ENCODE measurements at places on chromosomes 6 and 20.

- H3K4me3 ChIP-seq: no peak overlapping the region
- no peak for DNase-seq
- no peaks in the 10 kb centered on the region for H3K27me3 ChIP-seq
- H3K4me1 ChIP-seq: peaks cover 5% of the 10 kb centered on the region
Observed at GRCh38 chr6:167703347-167703746, 123.4 kb upstream of the AFDN start.

- no peak overlapping the region for H3K27ac ChIP-seq
- H3K4me1 ChIP-seq: no peaks in the 10 kb centered on the region
- H3K36me3 ChIP-seq: no peaks in the 10 kb centered on the region
Observed at GRCh38 chr20:1287306-1287705, 21.2 kb downstream of the SNPH start.

DNA sequence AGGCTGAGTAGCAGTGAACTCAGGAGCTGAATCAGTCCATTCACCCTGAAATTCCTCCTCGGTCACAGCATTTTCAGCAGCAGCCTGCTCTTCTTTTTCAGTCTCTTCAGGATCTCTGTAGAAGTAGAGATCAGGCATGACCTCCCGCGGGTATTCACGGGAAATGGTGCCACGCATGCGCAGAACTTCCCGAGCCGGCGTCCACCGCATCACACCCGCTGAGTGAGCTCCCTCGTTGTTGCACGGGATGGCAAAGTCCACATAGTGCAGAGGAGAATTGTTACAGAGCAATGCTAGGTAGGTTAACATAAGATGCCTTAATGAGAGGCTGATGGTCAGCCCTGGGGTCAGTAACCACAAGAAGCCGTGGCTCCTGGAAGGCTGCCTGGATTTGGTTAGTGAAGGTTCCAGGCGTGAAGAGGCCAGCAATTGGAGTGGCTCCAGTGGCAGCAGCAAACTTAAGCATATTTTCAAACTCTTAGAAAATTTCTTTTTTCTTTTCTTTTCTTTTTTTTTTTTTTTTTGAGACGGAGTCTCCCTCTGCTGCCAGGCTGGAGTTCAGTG, 113.5 kb upstream of the HDAC2 start:
- DNase-seq: no peak
- H3K4me1 ChIP-seq: no peaks in the 10 kb centered on the region
- no peak overlapping the region for H3K4me3 ChIP-seq
- no peaks in the 10 kb centered on the region for H3K36me3 ChIP-seq

- H3K36me3 ChIP-seq: no peaks in the 10 kb centered on the region
- H3K4me3 ChIP-seq: no peak overlapping the region
- H3K27me3 ChIP-seq: no peaks in the 10 kb centered on the region
- H3K4me1 ChIP-seq: no peaks in the 10 kb centered on the region
- no peak for DNase-seq
- H3K27ac ChIP-seq: no peak overlapping the region
Observed at GRCh38 chr6:137166247-137167098, 7.0 kb downstream of the IL22RA2 start.

GRCh38 chr20:25565578-25566157, 19.7 kb downstream of the NINL start:
- no peak for DNase-seq
- no peak overlapping the region for H3K27ac ChIP-seq
- H3K4me3 ChIP-seq: no peak overlapping the region
- peaks cover 3% of the 10 kb centered on the region for H3K4me1 ChIP-seq
- no peaks in the 10 kb centered on the region for H3K27me3 ChIP-seq

DNA sequence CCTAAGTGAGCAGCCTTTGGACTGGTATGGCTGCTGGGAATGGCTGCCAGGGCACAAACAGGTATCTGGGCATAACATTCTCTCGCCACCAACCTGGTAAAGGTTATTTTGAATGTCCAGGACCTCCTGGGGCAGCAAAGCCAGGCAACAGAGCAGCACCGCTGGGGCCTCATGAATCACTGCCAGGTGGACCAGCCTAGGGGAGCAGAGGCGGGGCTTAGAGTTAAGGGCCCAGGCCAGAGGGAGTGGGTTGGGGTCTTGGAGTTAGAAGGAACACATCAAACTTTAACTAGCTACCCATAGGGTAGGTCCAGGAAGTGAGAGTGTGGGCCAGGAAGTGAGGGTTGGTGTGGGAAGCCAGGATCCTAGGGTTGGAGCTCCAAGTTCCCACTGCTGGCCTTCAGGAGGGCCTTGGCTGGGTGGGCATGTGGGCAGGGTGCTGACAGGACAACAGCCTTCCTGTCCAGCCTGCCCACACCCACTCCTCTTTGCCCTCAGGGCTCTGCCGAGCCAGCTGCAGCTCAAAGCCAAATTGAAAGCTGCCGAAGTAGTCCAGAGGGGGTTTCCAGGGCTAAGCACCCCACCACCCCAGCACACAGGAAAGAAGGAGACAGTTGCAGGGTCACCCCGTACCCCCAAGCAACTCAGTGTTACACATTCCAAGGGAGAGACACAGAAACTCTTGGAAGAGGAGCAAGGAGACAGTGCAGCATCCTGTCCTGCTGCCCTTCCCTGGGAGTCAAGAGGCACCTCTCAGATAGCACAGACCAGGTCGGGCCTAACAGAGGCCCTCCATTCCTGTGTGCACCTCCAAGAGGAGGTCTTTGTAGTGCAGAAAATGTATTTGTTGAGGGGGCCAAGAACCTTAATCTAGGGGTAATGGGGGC, 2.6 kb downstream of the NFKBIE start:
- H3K27me3 ChIP-seq: no peaks in the 10 kb centered on the region
- peaks cover 11% of the 10 kb centered on the region for H3K4me1 ChIP-seq
- H3K4me3 ChIP-seq: no peak overlapping the region
- H3K27ac ChIP-seq: no peak overlapping the region

- H3K4me3 ChIP-seq: no peak overlapping the region
- H3K4me1 ChIP-seq: no peaks in the 10 kb centered on the region
Observed at GRCh38 chr20:1436263-1436662, 30.4 kb downstream of the NSFL1C start.

DNA sequence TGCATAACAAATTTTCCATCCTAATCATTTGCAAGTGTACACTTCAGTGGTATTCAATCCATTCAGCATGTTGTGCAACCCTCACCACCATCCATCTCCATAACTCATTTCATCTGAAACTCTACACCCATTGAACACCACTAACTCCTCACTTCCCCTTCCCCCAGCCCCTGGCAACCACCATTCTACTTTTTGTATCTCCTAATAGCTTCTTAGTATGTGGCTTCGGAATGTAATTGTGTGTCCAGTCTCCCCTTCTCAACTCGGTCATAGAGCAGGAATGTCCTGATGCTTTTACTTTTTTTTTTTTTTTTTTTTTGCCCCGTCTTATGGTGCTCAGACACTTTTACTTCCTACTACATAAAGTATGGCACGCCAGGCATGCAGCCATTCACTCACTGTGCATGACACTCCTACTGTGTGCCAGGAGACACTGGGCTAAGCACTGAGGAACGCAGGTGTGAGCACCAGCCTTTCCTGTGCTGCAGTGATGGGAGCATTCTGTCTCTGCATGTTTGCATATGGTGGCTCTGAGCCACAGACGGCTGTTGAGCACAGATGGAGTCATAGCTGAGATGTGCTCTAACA, 15.3 kb downstream of the HCK start:
- no peaks in the 10 kb centered on the region for H3K4me1 ChIP-seq
- H3K4me3 ChIP-seq: no peak overlapping the region
- H3K27ac ChIP-seq: no peak overlapping the region
- no peaks in the 10 kb centered on the region for H3K36me3 ChIP-seq

- DNase-seq: no peak
- peaks cover 2% of the 10 kb centered on the region for H3K4me1 ChIP-seq
- no peak overlapping the region for H3K27ac ChIP-seq
- no peaks in the 10 kb centered on the region for H3K36me3 ChIP-seq
Observed at GRCh38 chr6:155195903-155196302, 67.9 kb upstream of the CLDN20 start.

GRCh38 chr6:16824845-16825685, 63.8 kb upstream of the ATXN1 start:
- H3K27me3 ChIP-seq: no peaks in the 10 kb centered on the region
- H3K4me3 ChIP-seq: no peak overlapping the region
- no peaks in the 10 kb centered on the region for H3K4me1 ChIP-seq
- no peak for DNase-seq

DNA sequence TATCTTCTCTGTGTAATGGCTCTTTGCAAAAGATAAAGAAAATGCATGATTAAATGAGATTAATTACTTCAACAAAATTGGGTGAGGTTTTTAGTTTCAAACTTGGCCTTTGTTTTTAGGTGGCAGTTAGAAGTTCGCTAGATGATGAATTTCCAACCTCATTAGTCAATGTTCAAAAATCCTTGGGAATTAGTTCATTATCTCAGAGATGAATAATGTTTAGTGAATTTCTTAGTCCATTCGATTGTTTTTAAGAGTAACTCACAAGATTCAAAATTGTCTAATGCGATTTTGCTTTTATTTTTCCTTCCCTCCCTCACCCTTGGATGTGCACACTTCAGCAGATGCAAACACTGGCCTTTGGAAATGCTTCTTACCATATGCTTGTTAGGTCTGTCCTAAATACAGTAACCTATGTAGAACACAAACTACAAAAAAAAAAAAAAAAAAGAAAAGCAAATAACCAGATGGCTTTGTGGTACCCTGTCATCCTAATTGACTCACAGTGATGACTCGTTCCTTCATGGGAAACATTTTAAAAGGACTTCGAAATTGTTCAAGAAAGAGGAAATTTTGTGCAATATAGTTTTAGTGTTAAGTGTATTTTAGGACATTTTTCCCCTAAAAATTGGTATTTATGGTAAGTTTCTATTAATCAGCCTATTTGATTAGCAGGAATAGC, 66.7 kb downstream of the FAM229B start:
- no peak for DNase-seq
- peaks cover under 1% of the 10 kb centered on the region for H3K4me1 ChIP-seq
- H3K36me3 ChIP-seq: no peaks in the 10 kb centered on the region
- H3K27ac ChIP-seq: no peak overlapping the region
- H3K27me3 ChIP-seq: no peaks in the 10 kb centered on the region
- H3K4me3 ChIP-seq: no peak overlapping the region

GRCh38 chr6:87762116-87762515, 60.1 kb upstream of the AKIRIN2 start:
- no peak overlapping the region for H3K27ac ChIP-seq
- H3K4me1 ChIP-seq: peaks cover 3% of the 10 kb centered on the region
- no peaks in the 10 kb centered on the region for H3K36me3 ChIP-seq
- H3K4me3 ChIP-seq: no peak overlapping the region

DNA sequence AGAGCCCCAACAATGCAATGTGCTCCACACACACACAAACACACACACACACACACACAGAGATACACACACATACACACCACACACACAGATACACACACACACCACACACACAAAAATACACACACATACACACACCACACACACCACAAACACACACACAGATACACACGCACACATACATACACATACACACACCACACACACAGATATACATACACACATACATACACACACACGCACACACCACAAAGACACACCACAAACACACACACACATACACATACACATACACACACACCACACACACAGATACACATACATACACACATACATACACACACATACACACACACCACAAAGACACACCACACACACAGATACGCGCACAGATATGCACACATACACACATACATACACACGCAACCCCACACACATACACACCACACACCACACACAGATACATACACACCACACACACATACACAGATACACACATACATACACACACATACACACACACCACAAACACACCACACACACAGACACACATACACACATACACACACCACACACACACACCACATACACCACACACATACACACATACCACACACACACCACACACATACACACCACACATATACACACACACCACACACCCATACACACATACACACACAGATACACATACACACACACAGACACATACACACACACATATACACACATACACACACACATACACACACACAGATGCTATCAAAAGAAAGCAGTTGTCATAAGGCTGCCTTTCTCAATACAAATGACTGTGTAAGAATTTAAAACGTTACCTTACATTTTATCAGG, 128.0 kb downstream of the FOXC1 start:
- no peaks in the 10 kb centered on the region for H3K36me3 ChIP-seq
- no peaks in the 10 kb centered on the region for H3K27me3 ChIP-seq
- H3K4me3 ChIP-seq: no peak overlapping the region

GRCh38 chr6:55957961-55958422, 82.6 kb upstream of the BMP5 start:
- no peak overlapping the region for H3K27ac ChIP-seq
- H3K27me3 ChIP-seq: no peaks in the 10 kb centered on the region
- no peaks in the 10 kb centered on the region for H3K4me1 ChIP-seq
- H3K4me3 ChIP-seq: no peak overlapping the region
- no peak for DNase-seq

GRCh38 chr20:7841971-7842310, 98.3 kb downstream of the HAO1 start:
- no peak for DNase-seq
- H3K27ac ChIP-seq: no peak overlapping the region
- H3K36me3 ChIP-seq: no peaks in the 10 kb centered on the region
- H3K27me3 ChIP-seq: no peaks in the 10 kb centered on the region
- no peak overlapping the region for H3K4me3 ChIP-seq
- no peaks in the 10 kb centered on the region for H3K4me1 ChIP-seq

- H3K27me3 ChIP-seq: no peaks in the 10 kb centered on the region
- H3K36me3 ChIP-seq: no peaks in the 10 kb centered on the region
- H3K27ac ChIP-seq: no peak overlapping the region
- no peak for DNase-seq
- no peak overlapping the region for H3K4me3 ChIP-seq
Observed at GRCh38 chr6:63634630-63635029, 972 bp upstream of the PHF3 start.

DNA sequence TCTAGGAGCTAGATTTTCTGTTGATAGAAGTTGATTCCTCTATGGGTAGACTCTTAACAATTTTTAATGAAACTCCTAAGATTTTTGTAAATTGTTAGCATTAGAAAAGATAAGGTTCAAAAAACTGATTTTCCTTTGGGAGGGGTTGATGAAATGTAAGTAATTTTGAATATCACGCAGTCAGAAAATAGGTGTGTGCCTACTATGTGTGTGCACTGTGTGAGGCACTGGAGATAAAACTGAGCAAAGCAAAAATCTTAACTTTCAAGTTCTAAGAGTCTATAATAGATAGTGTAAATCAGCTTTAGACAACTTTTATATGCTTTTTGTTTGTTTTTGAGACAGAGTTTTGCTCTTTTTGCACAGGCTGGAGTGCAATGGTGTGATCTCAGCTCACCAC, 53.3 kb downstream of the FAM217A start:
- no peak for DNase-seq
- peaks cover 8% of the 10 kb centered on the region for H3K4me1 ChIP-seq
- H3K27me3 ChIP-seq: no peaks in the 10 kb centered on the region
- no peak overlapping the region for H3K4me3 ChIP-seq
- no peaks in the 10 kb centered on the region for H3K36me3 ChIP-seq

- no peak for DNase-seq
- H3K27ac ChIP-seq: no peak overlapping the region
- H3K4me3 ChIP-seq: no peak overlapping the region
- H3K4me1 ChIP-seq: peaks cover 9% of the 10 kb centered on the region
Observed at GRCh38 chr20:58909585-58909984, 57.1 kb downstream of the GNAS start.

GRCh38 chr20:2578475-2579192, 42.3 kb downstream of the TMC2 start:
- no peaks in the 10 kb centered on the region for H3K27me3 ChIP-seq
- no peaks in the 10 kb centered on the region for H3K4me1 ChIP-seq
- no peaks in the 10 kb centered on the region for H3K36me3 ChIP-seq
- H3K27ac ChIP-seq: no peak overlapping the region

- no peak for DNase-seq
- H3K4me3 ChIP-seq: no peak overlapping the region
- H3K4me1 ChIP-seq: peaks cover 32% of the 10 kb centered on the region
- no peak overlapping the region for H3K27ac ChIP-seq
Observed at GRCh38 chr20:62921119-62921687, 5.1 kb downstream of the DIDO1 start.

Data from ovary (tissue), 10 donors.